Fibroblast of the conjunctiva (primary cell): ENCODE measurements at places on chromosomes 5 and 9.

- no peak for DNase-seq
Measured at GRCh38 chr9:135743546-135744332, 41.8 kb downstream of the KCNT1 start.

DNA sequence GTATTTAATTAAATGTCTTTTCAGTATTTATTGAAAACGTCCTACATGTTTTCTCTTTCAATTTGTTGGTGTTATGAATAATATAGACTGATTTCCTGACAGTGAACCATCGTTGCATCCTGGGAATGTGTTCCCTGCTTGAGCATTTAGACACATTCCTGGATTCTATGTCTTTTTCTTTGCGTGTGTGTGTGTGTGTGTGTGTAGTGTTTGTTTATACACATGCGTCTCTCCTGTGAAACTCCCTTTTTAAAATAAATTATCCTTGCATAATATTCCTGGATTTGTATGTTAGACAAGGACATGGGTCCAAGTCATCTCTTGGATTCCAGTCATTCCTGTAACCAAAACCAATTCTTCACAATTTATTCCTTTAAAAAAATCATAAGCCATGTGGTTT lies 153.4 kb downstream of the HSPA4 start:
- no peak for DNase-seq

GRCh38 chr5:5950658-5951057 lies 427.7 kb downstream of the MED10 start:
- DNase-seq, result no peak

DNA sequence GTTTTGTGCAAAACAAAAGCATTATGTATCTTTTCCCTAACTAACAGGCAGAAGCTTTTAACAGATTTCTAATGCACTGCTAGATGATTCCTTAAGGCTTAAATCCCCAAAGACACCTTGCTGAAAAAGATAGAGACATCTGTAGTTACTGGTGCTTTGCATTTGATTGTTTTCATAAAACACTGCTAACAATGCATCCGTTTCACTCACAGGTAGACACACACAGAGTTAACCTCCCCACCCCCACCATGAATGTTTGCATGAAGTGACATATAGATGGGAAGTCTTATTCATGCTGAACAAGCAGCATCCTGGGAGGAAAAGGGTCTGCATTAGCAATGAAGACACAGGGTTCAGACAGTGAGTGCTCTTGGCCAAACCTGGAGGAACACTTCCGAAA lies 100.9 kb downstream of the ASTN2 start:
- no peak for DNase-seq

GRCh38 chr5:172433071-172433470 lies 21.3 kb downstream of the SH3PXD2B start:
- DNase-seq, result no peak

- no peak for DNase-seq
Measured at GRCh38 chr9:135848341-135849047, 58.9 kb downstream of the CAMSAP1 start.

DNA sequence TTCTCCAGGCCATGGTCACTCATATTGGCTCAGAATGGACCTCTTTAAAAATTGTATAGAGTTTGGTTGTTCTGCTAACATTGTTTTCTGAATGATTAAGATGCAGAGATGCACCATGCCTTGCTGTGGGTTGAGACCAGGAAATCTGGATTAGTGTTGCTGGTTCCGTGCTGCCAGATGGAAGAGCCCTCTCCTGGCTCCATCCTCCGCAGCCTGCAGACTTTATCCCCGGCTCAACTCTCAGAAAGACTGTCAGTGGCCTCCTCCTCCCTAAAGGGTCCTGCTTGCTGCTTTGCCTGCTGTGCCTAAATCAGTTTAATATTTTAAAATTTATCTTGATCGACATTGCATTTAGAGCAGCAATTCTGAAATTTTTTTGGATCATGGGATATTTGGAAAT lies 196.7 kb downstream of the TENT4A start:
- no peak for DNase-seq

- no peak for DNase-seq
Measured at GRCh38 chr5:35863159-35863558, 6.5 kb downstream of the IL7R start.

DNA sequence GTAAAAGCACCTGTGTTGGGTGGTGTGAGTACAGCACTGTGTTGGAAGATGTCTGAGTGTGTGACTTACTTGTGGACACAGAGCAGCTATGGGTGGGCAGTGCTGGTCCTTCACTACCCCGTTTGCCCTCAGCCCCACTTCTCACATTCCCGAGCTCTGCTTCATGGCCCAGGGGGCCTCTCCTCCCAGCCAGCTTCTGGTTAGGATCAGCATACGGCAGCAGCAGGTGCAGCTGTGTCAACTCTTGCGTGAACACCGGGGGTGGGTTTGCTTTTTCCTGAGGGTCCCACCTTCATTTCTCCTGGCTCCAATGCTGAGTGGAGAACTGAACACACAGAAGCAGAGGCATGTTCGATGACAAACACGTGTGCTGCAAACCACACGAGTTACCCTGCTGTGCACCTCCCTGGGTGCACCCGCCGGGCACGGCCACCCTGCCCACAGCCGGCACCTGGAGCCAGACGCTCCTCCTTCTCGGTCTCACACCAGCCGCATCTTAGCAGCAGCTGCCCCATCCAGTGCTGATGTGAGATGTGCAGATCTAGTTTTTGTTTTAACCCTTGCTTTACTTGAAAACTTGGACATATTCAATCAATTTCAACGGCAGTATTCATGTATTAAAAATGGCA lies 14.9 kb upstream of the SLC6A3 start:
- no peak for DNase-seq

- DNase-seq, result no peak
Measured at GRCh38 chr9:81119591-81119990, 569.8 kb downstream of the TLE1 start.

- DNase-seq, result no peak
Measured at GRCh38 chr5:93044859-93045666, 536.0 kb downstream of the NR2F1-AS1 start.

DNA sequence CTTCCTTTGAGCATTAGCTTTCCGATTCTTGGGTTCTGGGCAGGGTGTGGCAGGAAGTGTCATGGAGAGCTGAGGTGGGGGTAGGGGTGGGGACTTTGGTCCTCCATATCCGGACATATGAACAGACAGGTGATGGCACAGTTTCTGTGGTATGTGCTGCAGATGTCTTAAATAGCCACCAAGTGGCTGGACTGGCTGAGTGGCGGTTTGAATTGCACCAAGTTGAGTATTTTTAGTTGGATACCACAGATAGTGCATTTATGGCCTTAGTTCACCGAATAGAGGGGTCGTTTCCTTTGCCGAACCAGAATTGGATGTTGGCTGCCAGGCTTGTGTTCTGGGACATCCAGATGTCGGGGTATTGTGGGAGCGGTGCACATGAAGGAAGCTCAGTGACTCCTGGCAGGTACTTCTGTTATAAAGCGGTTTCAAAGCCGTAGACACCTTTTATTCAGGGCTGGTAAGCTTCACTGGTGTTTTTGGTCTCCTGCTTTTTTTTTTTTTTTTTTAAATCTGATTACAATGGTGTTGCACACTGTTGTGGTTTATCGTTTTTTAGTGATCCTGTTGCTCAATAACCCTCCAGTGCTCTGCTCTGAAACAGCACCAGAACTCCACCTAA lies 15.1 kb upstream of the TNFAIP8 start:
- no peak for DNase-seq

GRCh38 chr5:59095480-59095879 lies 512.6 kb downstream of the RAB3C start:
- DNase-seq, result no peak

GRCh38 chr5:43304525-43304924 lies 8.7 kb downstream of the HMGCS1 start:
- DNase-seq, result peak; percentile 26

- peak; percentile 4 for DNase-seq
Measured at GRCh38 chr5:178786859-178787499, 56.5 kb upstream of the ZNF354A start.

- no peak for DNase-seq
Measured at GRCh38 chr9:693201-694091, 148.1 kb upstream of the DMRT1 start.

- DNase-seq, result no peak
Measured at GRCh38 chr5:28603869-28604268, 1565.5 kb upstream of the CDH9 start.

DNA sequence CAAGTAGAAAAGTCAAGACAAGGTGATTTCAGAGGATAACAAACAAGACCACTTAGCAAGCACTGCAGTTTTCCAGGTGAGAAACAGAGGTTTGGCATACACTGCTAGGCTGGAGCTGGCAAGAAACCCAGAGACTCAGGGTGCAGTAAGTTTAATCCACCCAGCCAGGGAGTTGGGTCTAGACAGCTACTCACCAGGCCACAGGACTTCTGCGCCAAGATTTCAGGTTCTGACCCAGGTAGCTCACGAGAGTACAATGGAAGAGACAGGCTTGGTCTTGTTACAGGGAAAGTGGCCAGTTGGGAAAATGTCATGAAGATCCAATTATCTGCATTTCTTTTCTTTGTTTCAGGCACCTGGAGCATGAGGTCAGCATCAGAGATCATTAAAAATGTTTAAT lies 9.8 kb downstream of the SMIM23 start:
- DNase-seq, result no peak

DNA sequence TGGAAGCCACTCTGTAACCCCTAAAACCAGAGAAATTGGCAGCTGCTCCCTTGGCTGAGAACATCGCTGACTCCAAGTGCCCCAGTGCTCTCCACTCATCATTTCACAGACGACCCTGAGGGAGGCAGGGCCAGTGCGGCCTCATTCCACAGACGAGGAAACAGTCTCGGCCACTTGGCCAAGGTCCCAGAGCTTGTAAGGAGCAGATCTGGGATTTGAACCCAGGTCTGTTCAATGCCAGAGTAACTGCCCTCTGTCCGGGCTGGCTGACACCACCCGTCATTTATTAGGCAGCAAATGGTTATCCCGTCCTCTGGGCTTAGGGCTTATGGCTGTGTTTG lies 19.9 kb upstream of the IER5L start:
- no peak for DNase-seq

- DNase-seq, result no peak
Measured at GRCh38 chr5:144201588-144201987, 30.9 kb downstream of the KCTD16 start.

DNA sequence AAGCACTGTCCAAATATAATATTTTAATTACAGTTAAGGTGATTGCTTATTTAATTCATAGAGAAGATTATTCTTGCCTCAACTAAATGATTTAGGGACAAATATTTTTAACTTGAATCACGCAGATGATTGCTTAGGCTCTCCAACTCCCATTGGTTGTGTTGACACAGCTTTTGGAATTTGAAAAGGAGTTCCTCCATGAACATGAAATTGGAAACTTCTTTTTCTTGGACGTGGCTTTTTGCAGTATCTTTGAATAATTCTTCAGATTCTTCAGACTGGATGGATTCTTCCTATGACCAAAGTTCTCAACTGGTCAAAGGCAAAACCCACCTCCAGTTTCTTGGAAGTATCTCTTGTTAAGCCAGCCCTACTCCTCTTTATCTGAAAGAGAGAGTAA lies 456.4 kb upstream of the KLF4 start:
- no peak for DNase-seq

- no peak for DNase-seq
Measured at GRCh38 chr5:115435778-115436712, 108.5 kb downstream of the FEM1C start.

GRCh38 chr5:177430972-177431316 lies 4.5 kb downstream of the GRK6 start:
- no peak for DNase-seq

DNA sequence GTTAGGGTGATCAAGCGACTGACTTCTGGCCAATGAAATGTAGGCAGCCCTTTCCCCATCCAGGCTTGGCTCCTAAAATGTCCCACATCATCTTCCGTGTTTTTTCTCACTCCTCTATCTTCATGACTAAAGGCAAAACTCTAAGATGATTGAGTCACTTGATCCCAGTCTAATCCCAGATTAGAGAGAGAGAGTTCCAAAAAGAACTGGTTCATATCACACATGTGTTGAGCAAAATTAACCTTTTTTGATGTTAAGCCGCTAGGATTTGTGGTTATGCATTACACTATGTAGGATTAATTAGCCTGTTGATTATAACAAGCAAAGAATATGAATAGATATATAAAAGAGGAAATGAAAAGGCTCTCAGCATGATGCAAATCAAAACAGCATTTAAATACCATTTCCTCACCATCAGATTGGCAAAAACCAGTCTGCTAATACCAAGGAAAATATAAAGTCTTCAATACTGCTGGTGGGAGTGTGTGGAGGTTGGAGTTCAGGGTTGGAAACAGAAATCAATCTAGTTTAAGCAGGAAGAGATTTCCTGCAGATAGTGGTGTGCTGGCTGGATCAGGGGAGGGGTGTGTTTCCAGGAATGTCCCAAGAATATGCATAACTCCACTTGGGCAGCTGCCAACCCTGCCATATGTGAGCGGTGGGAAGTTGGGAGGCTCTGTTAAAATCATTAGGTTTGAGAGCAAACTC lies 187.6 kb upstream of the S1PR3 start:
- DNase-seq, result no peak

GRCh38 chr5:90297045-90297764 lies 112.4 kb downstream of the CETN3 start:
- no peak for DNase-seq

DNA sequence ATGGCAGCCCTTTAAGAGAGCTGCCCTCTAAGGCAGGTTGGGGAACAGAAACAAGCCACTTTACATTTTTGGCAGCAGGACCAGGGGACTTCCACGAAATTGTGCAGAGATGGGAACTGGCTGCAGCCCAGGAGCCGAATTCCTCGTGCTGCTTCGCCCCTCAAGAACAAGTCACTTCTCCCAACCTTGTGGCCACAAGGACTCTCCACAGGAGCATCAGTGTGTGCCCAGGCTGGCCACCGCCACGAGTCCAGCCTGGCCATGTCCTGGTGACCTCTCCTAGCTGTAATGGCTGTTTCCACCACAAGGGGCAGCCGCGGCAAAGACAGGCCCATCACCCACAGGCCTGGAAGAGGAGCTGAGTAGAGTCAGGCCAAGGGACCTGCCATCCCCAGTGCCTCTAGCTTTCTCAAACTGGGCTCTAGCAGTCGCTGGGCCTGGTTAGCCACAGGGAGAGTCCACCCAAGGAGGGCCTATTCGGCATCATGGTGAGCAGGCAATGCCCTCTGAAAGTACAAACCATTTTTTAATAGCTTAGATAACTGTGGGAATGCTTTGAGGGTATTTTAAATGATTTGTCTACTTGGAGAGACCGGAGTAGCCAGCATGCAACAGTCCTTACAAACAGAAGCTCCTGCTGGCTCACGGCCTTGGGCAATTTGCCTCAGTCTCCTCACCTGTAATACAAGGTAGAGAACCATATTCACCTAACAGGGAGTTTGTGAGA lies 129.0 kb downstream of the COL23A1 start:
- DNase-seq, result no peak

DNA sequence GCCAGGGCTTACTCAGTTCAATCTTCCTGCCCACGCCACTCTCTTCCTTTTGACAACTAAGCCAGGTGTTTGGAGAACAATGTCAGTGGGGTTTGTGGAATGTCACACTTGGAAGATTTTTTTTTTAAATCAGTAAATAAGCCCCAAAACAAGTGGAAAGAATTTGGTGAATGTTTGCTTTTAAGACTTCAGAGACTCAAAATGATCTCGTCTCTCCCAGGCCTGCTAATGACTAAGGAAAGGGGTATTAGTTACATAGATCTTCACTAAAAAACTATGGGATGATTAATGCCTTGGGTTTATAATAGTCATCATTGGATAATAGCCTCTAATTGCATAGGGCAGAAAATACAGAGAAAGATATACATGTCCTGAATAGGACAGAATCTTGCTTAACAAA lies 166.4 kb downstream of the DMRT2 start:
- no peak for DNase-seq

GRCh38 chr5:144265643-144266247 lies 95.1 kb downstream of the KCTD16 start:
- no peak for DNase-seq
